ENCODE measurements at places on chromosomes 2 and 18. TPM values are rescaled to one million over a fixed set of nuclear protein-coding genes. Genes with fewer than 3 reads are reported as not detected.

Gene ZNF804A
- 4.6 TPM for total RNA-seq

Gene HK2
- 13.5 TPM for total RNA-seq

Gene SLC14A1
- total RNA-seq, result 3.8 TPM

Gene CAPN13
- total RNA-seq, result under 0.01 TPM

Gene COPS7B
- 22.6 TPM for total RNA-seq

Gene GGCX
- total RNA-seq, result 20.7 TPM

Gene ALPP
- 0.27 TPM for total RNA-seq

DNA sequence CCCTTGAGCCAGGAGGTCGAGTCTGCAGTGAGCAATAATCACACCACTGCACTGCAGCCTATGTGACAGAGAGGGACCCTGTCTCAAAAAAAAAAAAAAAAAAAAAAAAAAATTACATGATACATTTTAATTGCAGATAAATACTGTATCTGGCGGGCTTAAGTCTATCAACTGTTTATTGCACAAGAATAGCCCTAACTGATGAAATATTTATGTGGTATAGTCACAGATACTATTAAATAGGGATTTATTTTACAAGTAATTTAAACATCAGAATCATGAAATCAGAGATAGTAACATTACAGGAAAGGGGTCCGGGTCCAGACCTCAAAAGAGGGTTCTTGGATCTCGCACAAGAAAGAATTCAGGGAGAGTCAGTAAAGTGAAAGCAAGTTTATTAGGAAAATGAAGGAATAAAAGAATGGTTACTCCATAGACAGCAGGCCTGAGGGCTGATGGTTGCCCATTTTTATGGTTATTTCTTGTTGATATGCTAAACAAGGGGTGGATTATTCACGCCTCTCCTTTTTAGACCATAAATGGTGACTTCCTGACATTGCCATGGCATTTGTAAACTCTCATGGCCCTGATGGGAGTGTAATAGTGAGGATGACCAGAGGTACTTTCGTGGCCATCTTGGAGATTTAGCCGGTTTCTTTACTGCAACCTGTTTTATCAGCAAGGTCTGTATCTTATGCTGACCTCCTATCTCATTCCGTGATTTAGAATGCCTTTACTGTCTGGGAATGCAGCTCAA, 166.6 kb downstream of the PMAIP1 start:
- no peak for DNase-seq

DNA sequence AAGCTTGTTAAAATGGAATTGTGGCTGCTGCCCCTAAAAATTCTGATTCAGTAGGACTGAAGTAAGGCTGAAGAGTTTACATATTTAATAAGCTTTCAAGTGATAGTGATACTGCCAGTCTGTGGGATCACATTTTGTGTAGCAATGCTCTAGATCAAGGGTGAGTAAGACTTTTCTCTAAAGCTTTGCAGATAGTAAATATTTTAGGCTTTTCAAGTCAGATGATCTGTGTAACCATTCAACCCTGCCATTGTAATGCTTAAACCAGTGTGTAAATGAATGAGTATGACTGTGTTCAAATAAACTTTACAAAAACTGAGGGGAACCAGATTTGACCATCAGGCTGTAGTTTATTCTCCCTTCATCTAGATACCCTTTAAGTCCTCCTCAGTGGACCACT, 92.7 kb downstream of the PIK3C3 start:
- no peak for DNase-seq

- no peak for DNase-seq
Measured at GRCh38 chr2:164624316-164624715, 3.0 kb upstream of the GRB14 start.

- DNase-seq, result no peak
Measured at GRCh38 chr2:207434899-207435465, 94.8 kb upstream of the CREB1 start.

DNA sequence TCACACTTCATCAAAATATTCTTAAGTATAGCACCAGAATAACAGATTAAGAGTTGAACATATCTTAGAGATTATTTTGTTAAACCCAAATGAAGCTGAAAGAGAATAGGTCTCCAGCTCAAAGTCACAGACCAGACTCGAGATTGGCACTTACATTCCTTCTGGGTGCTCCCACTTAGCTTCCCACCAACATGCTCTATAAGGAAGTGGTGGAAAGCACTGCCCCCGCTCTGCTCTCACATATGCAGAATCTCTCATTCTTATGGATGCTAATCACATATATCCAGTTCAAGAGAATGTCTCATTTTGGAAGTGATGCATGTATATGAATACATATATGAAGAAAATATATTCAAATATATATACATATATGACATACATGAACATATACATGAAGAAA, 71.5 kb upstream of the CD226 start:
- DNase-seq, result no peak

- no peak for DNase-seq
Measured at GRCh38 chr18:43539862-43540261, 262.6 kb upstream of the SYT4 start.

GRCh38 chr18:60413944-60414547, 41.5 kb upstream of the MC4R start:
- DNase-seq, result peak; percentile 5

DNA sequence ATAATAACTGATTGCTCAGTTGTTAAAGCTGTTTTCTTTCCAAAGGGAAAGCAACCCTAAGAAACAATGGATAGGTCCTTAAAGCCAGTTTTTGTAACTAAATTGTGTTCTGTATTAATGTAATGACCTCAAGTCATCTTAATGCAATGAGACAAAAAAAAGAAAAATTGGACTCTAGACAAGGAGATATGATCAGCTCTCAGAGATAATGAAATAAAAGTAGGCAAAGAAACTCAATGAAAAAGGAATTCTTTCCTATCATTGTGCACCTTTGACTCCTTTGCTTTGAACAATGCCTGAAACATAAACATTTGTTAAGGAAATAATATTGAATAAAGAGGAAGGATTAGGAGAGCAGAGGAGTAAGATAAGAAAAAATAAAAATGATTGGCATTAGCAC, 86.1 kb downstream of the RIT2 start:
- no peak for DNase-seq

- no peak for DNase-seq
Measured at GRCh38 chr2:65877331-65878010, 445.1 kb upstream of the SPRED2 start.

- DNase-seq, result no peak
Measured at GRCh38 chr2:109527846-109528705, 85.7 kb downstream of the SEPTIN10 start.

- DNase-seq, result no peak
Measured at GRCh38 chr2:2507417-2507997, 176.4 kb upstream of the MYT1L start.

- DNase-seq, result no peak
Measured at GRCh38 chr2:100004959-100005387, 137.4 kb downstream of the AFF3 start.

DNA sequence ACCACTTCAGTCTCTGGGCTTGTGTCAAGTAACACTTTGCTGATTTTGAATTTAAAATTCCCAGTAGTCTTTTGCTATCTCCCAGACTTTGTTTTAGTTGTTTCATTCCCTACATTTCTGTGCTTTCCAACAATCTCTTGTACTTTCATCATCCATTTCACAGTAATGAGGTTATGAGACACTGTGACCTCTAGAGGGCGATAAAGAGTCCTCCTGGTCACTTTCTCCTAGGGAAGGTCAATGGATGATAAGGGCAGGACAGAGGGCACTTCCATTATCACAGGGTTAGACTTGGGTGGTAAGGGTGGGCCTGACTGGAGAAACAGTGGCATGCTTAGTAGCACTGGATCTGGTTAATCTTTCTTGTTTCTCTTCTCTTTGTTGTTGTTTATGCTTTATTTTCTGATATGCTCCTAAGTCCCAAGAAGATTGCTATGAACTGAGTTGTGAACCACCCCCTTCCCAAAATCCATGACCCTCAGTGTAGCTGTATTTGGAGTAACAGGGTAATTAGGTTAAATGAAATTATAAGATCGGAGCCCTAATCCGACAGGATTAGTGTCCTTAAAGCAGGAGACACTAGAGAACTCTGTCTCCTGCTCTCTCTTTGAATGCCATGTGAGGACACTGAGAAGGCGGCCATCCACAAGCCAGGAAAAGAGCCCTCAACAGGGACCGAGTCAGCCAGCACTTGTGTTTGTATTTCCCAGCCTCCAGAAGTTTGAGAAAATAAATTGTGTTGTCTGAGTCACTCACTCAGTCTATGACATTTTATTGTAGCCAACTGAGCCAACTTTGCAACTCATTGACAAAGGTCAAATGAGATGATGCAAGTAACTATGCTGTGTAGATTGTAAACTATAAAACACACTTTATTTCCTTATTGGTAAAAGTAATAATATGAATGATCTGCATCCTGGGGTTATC, 779.2 kb downstream of the CNTNAP5 start:
- DNase-seq, result peak; percentile 38

DNA sequence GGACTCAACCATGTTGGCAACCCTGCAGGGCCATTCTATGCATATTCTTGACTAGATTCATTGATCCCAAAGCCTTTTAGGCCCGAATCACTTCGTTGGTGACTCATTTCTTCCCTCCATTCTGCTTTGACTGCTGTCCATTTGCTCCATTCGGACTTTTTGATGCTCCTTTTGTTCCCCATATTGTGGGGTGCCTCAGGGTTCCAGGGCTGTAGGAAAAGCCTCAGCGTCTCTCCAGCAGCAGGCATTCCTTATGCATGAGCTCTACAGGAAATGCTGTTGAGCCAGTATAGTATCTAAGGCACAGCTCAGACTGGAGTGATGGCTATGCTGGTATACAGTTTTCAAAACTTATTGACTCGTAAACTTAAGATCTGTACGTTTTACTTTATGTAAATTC, 292.6 kb downstream of the PRKCE start:
- DNase-seq, result no peak

GRCh38 chr2:109172556-109173105, 43.6 kb downstream of the SH3RF3 start:
- no peak for DNase-seq

- DNase-seq, result no peak
Measured at GRCh38 chr18:21112140-21112473, 494 bp upstream of the ROCK1 start.

GRCh38 chr2:223071139-223071538, 19.1 kb downstream of the KCNE4 start:
- DNase-seq, result no peak

GRCh38 chr2:3008561-3008960, 369.1 kb downstream of the EIPR1 start:
- no peak for DNase-seq

Data from hematopoietic multipotent progenitor cell (in vitro differentiated cells).